ENCODE measurements at places on chromosomes 1 and 21. TPM values are rescaled to one million over a fixed set of nuclear protein-coding genes. Genes with fewer than 3 reads are reported as not detected.
A peak's percentile ranks its signal among the peaks of the same experiment; 100 is the strongest.

Gene CEPT1
- 19.1 TPM for total RNA-seq

DNA sequence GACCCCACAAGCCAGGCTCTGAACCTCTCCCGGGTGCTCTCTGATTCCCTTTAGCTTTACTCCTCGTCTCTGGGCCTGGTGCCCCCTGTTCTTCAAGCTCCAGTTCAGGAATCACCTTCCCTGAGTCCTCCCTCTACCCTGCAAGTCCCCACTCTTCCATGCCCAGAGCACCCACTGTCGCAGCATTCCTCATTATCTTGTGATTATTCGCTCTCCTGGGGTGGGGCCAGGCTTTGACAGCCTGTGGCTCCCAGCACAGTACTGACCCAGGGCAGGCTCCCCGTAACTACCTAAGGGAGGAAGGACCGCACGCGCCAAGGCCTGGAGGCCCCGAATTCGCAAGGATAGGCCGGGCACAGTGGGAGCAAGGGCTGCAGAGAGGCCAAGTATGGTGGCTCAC is 734 bp upstream of the C1orf210 start:
- no peaks in the 10 kb centered on the region for H3K36me3 ChIP-seq
- H3K4me3 ChIP-seq, result no peak overlapping the region
- no peak for DNase-seq
- peaks cover 20% of the 10 kb centered on the region for H3K4me1 ChIP-seq

- no peaks in the 10 kb centered on the region for H3K4me1 ChIP-seq
- H3K36me3 ChIP-seq, result no peaks in the 10 kb centered on the region
- no peak overlapping the region for H3K4me3 ChIP-seq
- no peaks in the 10 kb centered on the region for H3K27me3 ChIP-seq
- no peak for DNase-seq
These were observed 49.6 kb downstream of the MEGF6 start for GRCh38 chr1:3561702-3562101.

DNA sequence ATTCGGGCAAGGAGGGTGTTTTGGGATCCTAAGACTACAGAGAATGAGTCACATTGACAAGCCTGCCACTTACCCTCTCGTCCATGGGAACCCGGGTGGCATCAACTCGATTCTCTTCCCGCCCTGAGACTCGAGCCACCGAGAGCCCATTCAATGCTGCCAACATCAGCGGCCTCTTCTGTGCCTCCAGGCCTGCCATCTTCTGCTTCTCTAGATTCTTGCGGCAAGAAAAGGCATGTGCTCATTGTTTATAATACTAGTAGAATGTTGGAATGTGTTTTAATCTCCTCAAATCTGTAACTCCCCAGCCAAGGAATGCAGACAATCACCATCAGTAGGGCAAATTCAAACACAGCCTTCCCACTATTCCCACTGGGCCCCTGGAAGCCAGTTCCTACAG is 96.9 kb downstream of the SMYD2 start:
- peaks cover 48% of the 10 kb centered on the region for H3K4me1 ChIP-seq
- H3K36me3 ChIP-seq, result no peaks in the 10 kb centered on the region
- no peak for DNase-seq
- H3K27ac ChIP-seq, result peak overlapping the region; percentile 77
- no peak overlapping the region for H3K4me3 ChIP-seq

- H3K27me3 ChIP-seq, result no peaks in the 10 kb centered on the region
- H3K27ac ChIP-seq, result no peak overlapping the region
- H3K4me3 ChIP-seq, result no peak overlapping the region
- no peaks in the 10 kb centered on the region for H3K4me1 ChIP-seq
- no peaks in the 10 kb centered on the region for H3K36me3 ChIP-seq
These were observed 44.0 kb upstream of the PKN2 start for GRCh38 chr1:88640060-88640459.

All from Caco-2 (cell line).